Lower lobe of right lung (tissue), 2 donors: ENCODE measurements at places on chromosomes 16 and 17. TPM values are rescaled to one million over a fixed set of nuclear protein-coding genes. Genes with fewer than 3 reads are reported as not detected.

GRCh38 chr17:72151565-72152386 lies 31.0 kb downstream of the SOX9 start:
- no peaks in the 10 kb centered on the region for H3K36me3 ChIP-seq
- no peak overlapping the region for H3K4me3 ChIP-seq
- H3K27ac ChIP-seq: peak overlapping the region; percentile 42

The TMED6 gene
- total RNA-seq: 0.77 TPM

DNA sequence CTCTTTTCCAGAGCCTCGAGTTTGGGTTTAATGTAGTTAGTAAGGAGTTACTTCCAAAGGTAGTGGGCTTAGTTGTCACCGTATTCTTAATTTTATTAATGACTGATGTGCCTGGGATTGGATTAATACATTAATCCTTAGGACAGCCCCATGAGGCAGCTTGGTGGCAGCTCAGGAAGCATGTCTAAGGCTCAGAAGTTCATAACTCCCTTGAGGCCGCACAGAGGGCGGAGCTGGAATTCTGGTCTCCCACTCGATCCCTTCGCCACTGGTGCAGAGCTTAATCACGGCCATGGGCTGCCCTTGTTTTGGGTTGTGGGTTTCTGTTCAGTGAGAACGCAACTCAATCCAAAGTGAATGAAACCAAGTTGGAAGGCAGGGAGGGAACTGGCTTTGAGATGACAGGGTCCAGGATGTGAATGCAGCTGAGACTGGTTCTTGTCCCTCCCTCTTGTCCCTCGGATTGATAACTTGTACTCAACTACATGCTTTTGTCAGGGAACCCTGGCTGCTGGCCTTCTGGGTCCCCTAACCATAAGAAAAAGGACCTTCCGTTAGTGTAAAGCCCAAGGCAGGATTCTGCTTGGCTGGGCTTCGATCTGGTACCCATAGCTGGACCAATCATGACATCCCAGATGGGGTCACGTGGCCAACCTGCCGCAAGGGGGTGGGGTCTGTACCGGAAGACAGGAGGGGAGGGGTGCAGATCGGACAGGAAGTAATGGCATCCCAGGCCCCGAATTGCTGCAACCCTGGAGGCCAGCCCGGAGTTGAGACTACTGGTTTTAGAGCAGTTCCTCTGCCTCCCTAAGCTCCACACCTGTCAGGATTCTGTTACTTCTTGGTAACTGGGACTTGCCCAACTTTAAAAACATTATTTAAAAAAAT lies 45.4 kb downstream of the SNX20 start:
- H3K4me1 ChIP-seq: no peaks in the 10 kb centered on the region
- no peak overlapping the region for H3K4me3 ChIP-seq
- peaks cover 16% of the 10 kb centered on the region for H3K36me3 ChIP-seq
- no peaks in the 10 kb centered on the region for H3K27me3 ChIP-seq
- no peak overlapping the region for H3K27ac ChIP-seq
- DNase-seq: no peak

DNA sequence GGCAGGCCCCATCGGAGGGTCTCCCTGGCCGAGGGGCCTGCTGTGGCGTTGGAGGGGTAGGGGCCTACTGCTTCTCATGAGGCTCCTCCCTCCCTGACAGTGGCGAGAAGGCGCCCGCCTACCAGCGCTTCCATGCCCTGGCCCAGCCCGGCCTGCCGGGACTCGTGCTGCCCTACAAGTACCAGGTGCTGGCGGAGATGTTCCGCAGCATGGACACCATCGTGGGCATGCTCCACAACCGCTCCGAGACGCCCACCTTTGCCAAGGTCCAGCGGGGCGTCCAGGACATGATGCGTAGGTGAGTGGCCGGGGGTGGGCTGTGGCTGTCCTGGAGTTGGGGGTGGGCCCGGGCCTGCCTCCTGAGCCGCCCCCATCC lies 1.7 kb downstream of the CDT1 start:
- H3K4me1 ChIP-seq: peaks cover 32% of the 10 kb centered on the region
- H3K36me3 ChIP-seq: peaks cover 14% of the 10 kb centered on the region
- no peak overlapping the region for H3K27ac ChIP-seq
- H3K27me3 ChIP-seq: no peaks in the 10 kb centered on the region
- no peak overlapping the region for H3K4me3 ChIP-seq

The KRT37 gene
- total RNA-seq: not detected

DNA sequence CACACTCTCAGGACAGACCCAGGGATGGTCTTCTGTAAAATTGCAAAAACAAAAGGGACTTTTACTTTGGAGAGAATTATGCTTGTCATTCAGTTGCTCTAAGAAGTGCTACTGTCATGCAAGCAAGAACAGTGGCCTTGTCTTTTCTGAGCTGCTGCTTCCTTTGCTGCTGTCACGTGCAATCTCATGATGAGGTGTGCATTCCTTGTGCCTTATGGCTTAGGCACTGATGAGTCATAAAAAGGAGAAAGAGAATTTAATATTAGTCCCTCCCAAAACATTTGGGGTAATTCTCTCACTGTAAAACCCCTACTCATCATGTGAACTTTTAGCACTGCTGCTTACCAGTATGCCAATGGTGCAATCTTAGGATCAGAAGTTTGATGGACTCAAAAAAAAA lies 2051.3 kb downstream of the TP53TG3F start:
- H3K27me3 ChIP-seq: no peaks in the 10 kb centered on the region
- H3K4me1 ChIP-seq: no peaks in the 10 kb centered on the region
- no peak overlapping the region for H3K27ac ChIP-seq
- DNase-seq: no peak
- no peaks in the 10 kb centered on the region for H3K36me3 ChIP-seq

- H3K4me3 ChIP-seq: no peak overlapping the region
- peak; percentile 15 for DNase-seq
- H3K27me3 ChIP-seq: peaks cover 7% of the 10 kb centered on the region
- H3K4me1 ChIP-seq: peaks cover 6% of the 10 kb centered on the region
These were observed 9.0 kb upstream of the CXCL16 start for GRCh38 chr17:4748686-4749085.

- no peaks in the 10 kb centered on the region for H3K36me3 ChIP-seq
- H3K27me3 ChIP-seq: peaks cover 11% of the 10 kb centered on the region
- H3K4me1 ChIP-seq: no peaks in the 10 kb centered on the region
- H3K27ac ChIP-seq: no peak overlapping the region
- DNase-seq: no peak
These were observed 306.5 kb upstream of the TNRC6C start for GRCh38 chr17:77651988-77652387.

DNA sequence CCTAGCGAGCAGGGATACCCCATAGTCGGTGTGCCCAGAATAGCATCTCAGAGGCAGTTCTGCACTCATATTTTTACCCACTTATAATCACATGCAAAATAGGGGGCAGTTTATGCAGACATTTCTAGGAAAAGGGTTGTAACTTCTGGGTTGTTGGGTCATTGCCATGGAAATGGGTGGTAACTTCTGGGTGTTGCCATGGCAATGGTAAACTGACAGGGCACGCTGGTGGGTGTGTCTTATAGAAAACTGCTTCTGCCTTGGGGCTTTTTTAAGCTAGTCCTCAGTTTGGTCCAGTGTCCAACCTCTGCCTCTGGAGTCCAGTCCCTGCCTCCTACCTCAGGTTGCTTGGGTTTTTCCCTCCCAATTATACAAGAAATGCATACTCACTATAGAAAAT lies 7.4 kb upstream of the SPAG9 start:
- no peak overlapping the region for H3K4me3 ChIP-seq
- no peak for DNase-seq
- no peak overlapping the region for H3K27ac ChIP-seq
- peaks cover 29% of the 10 kb centered on the region for H3K4me1 ChIP-seq
- no peaks in the 10 kb centered on the region for H3K27me3 ChIP-seq

DNA sequence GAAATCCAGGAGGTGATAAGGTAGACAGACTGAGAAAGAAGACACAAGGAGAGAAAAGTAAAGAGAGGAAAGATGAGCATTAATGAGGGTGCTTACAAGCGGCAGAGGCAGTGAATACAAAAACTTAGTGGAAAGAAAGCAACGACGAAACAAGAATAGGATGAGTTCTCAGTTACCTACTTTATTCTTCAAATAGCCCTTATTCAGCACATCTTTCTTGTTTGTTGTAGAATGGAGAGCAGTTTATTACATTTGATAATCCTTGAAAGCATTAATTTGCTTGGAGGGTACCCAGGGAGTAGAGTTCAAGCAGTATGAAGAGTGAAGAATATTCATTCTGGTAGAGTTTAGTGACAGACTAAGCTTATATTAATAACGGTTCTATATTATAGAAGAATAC lies 22.4 kb downstream of the PAFAH1B1 start:
- H3K27me3 ChIP-seq: no peaks in the 10 kb centered on the region
- H3K36me3 ChIP-seq: peaks cover 13% of the 10 kb centered on the region
- H3K4me1 ChIP-seq: peaks cover 33% of the 10 kb centered on the region
- H3K27ac ChIP-seq: no peak overlapping the region

The KIF2B gene
- total RNA-seq: not detected

DNA sequence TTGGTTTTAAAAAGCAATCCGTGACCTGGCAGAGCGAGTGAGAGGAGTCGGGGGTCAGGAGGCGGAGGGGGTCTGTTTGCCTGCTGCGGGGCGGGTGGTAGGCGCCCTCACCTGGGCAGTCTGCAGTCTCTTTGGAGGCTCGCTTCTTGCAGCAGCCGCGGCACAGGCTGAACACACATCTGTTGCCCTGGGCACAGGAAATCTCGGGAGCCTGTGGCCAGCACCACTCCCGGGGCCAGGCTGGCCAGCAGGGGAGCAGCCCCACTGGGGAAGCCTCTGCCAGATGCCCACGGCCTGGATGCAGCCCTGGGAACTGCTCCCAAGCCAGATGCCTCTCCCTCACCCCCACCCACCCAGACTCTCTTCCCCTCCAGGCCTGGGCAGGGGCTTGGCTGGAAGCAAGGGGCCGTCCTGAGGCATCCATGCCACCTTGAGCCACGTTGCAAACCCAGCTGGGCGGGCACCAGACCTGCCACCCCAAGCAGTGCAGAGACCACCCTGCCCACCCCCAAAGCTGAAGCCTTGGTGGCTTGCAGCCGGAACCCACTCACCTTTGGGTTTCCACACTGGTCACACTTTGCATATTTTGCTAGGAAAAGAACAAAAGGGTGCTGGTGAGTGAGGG lies 6.6 kb downstream of the GPS1 start:
- DNase-seq: no peak
- peaks cover 96% of the 10 kb centered on the region for H3K36me3 ChIP-seq
- H3K4me1 ChIP-seq: peaks cover 6% of the 10 kb centered on the region
- H3K4me3 ChIP-seq: no peak overlapping the region
- H3K27ac ChIP-seq: no peak overlapping the region
- H3K27me3 ChIP-seq: no peaks in the 10 kb centered on the region

GRCh38 chr17:42706732-42707131 lies 24.4 kb downstream of the CNTNAP1 start:
- no peak overlapping the region for H3K4me3 ChIP-seq
- H3K27ac ChIP-seq: no peak overlapping the region
- no peak for DNase-seq
- H3K36me3 ChIP-seq: peaks cover 100% of the 10 kb centered on the region

The ASPA gene
- 8.2 TPM for total RNA-seq

DNA sequence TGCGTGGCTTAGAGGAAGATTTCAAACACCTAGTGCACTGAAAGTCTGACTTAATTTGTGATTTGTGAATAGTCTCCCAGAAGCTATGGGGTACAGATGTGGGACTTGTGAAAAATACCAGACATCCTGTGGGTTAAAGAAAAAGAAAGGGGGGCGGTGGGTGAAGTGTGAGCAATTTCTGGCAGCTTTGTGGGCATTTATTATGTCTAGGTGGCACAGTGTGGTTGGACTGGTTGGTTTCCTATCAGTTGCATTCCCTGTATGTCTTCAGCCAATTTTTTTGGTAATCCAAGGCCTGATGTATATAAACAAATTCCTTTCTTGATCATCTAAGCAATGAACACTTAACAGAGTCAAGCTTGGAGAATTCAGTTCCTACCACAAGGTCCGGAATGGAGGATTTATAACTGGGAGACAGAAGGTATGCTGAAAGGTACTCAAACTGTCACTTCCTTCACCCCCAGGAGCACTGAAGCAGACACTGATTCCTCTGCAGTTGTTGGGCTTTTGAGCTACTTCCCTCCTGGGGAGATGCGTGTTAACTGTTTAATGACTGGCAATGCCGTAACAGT lies 211.6 kb downstream of the WWOX start:
- no peak overlapping the region for H3K27ac ChIP-seq
- DNase-seq: no peak
- H3K4me3 ChIP-seq: no peak overlapping the region
- no peaks in the 10 kb centered on the region for H3K36me3 ChIP-seq
- H3K27me3 ChIP-seq: no peaks in the 10 kb centered on the region
- H3K4me1 ChIP-seq: no peaks in the 10 kb centered on the region

The KRT17 gene
- total RNA-seq: 2.6 TPM
